Stimulated activated CD4-positive, alpha-beta T cell treated with anti-CD3 and anti-CD28 coated beads, TNF-alpha, amount 100 ng/mL, for 24 hours (primary cell): ENCODE measurements at places on chromosomes 2 and 18.

DNA sequence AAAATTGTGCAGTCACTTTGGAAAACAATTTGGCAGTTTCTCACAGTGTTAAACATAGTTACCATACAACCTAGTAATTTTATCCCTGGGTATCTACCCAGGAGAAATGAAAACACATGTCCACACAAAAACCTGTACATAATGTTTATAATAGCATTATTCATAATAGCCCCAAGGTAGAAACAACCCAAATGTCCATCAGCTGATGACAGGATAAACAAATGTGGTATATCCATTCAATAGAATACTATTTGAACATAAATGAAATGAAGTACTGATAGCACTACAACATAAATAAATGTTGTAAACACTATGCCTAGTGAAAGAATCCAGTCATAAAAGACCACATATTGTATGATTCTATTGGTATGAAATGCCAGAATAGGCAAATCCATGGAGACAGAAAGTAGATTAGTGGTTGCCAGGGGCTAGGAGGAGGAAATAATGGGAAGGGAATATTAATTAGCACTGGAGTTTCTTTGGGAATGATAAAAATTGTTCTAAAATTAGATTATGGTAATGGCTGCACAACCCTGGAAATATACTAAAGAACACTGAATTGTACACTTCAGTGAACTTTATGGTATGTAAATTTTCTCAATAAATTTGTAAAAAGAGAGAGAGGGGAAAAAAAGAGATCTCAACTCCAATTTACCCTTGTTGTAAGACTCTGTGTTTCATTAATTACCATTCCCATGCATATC is 20.8 kb upstream of the VIT start:
- DNase-seq = no peak

- DNase-seq = no peak
Observed at GRCh38 chr18:22230471-22230945, 61.1 kb downstream of the GATA6 start.

DNA sequence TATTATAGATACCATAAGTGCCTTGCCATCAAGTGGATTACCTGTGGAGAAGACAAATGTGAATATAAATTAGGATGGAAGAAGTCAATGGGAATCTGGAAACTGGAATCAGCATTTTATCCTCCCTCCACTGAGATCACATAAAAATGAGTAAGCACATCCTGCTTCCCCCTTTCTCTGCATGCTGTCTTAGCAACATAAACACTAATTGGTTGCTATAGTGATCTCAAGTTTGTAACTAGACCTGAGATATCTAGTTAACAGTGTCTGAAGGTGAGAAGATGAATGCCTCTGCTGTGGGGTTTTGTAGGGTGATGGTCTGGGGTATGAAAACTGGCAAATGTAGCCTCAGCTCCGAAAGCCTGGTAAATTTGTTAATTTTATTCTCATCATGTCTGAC is 1357.5 kb upstream of the CELF4 start:
- no peak for DNase-seq

- DNase-seq = no peak
Observed at GRCh38 chr2:157309878-157310277, 15.7 kb downstream of the ERMN start.
